ENCODE measurements at places on chromosomes 3 and 15.
A peak's percentile ranks its signal among the peaks of the same experiment; 100 is the strongest.

DNA sequence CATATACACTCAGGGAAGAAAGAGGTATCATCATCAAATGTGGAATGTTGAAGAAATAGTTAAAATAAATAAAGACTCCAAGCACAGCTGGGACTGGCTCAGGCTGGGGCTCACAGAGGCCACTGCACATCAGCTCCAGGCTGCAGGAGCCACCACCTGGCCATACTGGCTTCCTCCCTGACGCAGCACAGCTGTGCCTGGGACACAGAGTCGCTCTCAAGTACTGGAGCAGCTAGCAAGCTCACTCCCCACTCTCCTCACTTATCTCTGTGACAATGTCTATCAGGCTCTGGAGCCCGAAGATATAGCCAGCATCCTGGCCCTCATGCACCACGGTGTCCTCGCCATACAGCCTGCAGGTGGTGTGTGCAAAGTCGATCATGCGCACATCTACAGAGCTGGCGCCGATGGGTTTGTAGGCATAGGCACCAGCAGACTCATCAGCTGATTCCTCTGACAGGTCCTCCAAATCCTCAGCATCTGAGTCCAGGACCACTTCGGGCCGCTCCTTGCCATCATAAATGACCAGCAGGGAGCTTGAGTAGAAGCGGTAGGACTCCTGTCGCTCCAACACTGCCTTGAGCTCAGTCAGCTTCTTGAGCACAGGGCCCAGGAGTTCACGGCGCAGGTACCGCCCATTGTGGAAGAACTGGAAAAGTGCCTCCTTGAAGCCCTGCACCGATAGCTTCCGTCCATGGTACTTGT, 2.5 kb upstream of the NCKIPSD start:
- no peak for DNase-seq

DNA sequence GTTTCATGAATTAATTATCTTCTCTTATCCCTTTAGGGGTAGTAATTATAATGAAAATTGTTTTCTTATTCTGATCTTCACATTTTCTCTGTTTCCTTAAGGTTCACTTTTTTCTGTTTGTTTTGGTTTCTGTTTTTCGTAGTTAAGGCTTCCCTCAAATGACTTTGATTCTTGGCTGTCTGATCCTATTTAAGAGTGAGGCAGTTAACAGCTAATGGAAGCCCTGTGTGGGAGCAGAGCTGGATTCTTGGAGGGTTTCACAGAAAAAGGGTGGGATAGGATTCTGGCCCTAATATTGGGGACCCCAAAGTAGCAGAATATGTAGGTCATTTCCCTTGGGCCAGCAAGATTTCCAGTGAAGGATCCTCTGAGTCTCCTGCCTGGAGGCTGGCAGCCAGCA, 6.8 kb upstream of the AMOTL2 start:
- DNase-seq, result no peak

GRCh38 chr15:75736256-75736655, 23.6 kb upstream of the CSPG4 start:
- no peak for DNase-seq

DNA sequence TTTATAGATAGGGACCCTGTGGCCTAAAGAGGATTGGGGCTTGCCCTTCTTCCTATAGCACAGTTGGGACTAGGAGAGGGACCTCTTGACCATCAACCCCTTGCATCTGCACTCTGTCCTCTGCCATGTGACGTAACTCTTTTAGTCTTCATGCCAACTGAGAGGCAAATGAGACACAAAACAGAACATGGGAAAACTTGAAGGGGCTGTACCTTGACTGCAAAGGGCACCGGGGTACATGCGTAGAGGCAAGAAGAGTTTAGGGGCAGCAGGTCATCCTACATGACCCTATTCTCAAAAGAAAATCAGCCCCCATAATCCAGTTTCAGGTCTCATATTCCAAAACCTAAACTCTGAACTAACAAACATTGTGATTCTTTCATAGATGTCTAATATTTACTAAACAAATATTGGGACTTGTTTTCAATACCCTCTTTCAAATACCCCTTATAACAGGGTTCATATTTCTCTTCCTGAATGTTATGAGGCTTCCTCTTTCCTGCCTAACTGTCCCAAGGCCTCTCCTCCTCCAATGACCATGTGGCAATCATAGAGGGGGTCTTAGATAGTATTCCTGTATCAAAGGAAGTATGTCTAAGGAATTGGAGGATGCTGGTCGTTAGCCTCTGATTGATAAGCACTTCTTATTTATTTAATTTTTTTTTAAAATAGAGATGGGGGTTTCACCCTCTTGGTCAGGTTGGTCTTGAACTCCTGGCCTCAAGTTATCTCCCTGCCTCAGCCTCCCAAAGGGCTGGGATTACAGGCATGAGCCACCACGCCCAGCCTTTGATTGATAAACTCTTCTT, 20.6 kb downstream of the ACKR2 start:
- no peak for DNase-seq

- DNase-seq, result peak; percentile 98
Measured at GRCh38 chr3:33791477-33792166, 6.8 kb upstream of the PDCD6IP start.

DNA sequence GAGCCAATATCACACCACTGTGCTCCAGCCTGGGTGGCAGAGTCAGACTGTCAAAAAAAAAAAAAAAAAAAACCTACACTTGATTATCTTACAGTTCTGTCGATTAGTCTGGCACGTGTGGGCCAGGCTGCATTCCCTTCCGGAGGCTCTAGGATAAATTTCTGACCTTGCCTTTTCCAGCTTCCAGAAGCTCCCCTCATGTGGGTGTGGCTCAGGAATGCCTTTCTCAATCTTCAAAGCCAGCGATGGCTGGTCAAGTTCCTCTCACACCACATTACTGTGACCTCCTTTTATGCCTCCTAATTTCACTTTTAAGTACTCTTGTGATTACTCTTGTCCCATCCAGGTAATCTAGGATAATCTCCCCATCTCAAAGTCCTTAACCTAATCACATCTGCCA, 58.2 kb upstream of the DUT start:
- no peak for DNase-seq

DNA sequence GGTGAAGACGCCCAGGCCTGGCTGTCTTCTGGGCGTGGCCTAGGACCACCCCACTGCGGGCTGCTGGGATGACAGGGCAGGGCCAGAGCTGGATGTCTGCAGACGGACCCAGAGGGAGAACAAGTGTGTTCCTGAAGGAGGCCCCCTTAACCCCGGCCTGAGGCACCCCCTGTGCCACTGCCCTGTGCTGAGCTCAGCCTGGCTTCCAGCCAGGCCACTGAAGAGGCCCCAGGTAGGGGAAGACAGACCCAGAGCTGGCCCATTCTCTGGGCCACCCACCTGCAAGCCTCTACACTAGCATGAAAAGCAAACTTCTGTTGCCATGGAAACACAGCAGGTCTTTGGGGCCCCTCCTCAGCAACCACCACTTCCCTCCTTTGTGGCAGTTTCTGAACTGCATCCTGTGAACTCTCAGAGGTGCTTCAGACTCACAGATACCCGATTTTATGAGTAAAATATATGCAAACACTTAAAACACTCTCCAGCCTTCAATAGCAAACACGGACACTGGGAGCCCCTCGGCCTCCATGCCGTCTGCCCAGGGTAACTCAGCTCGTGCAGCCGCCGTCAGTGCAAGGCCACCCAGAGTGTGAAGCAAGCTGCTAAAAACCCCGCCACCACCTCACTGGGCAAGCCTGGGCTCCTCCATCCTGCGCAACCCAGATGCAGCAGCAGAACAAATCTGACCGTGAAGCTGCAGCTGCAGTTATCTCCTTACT, 42.5 kb downstream of the CMTM6 start:
- no peak for DNase-seq

DNA sequence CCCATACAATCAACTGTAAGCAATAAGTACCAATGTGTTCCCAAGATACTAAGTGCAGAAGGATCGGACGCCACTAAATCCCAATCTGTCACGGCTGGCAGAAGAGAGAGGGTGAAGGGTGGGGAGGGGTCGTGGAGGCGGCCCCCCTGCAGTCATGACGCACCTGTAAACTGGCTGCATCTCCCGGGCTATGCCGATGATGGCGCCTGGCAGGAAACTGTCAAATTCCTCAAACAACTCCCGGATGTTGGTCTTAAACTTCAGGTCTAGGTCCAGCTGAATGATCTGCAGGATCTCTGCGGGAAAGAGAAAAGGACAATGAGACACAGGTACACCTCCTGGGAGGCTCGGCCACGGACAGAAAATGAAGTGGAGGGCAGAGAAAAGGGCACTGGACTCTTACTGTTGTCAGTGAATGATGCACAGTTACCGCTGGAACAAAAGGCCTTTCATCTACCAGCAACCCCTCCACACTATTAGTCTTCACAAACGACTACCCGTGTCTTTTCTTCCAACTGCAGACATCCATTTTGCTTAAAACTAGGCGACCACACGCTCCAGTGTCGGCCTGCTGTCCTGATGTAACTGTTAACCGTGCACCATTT, 114.6 kb downstream of the XXYLT1 start:
- no peak for DNase-seq

- DNase-seq, result no peak
Measured at GRCh38 chr3:69016102-69016501, 2.6 kb upstream of the EOGT start.

- peak; percentile 60 for DNase-seq
Measured at GRCh38 chr15:79339588-79340314, 28.8 kb downstream of the TMED3 start.

DNA sequence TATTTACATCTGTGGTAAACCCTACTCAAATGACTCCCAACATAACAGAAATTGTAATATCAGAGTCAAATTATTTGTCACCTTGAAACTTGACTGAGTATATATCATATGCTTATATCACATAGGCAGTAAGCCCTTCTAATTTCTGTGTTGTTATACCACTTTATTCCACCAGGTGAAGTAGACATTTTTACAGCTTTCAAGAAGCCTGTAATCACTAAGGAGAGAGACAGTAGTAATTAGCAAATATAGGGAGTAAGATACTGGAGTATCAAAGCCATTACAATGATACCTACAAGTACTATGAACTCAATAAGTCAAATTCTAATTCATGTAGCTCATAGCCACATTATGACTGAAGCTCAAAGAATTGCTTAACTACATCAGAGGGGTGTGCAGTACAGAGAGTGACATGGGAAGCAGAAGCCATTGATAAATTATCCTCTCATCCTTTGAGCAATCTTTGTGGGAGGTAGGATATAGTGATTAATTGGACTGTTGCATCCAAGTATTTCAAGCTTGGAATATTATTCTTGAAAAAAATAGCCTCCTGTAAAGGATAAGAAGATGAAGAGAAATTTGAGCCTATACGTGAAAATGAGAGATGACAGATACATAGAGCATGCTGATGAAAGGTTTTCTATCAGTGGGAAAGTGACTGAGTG, 1005.9 kb downstream of the ZPLD1 start:
- no peak for DNase-seq

DNA sequence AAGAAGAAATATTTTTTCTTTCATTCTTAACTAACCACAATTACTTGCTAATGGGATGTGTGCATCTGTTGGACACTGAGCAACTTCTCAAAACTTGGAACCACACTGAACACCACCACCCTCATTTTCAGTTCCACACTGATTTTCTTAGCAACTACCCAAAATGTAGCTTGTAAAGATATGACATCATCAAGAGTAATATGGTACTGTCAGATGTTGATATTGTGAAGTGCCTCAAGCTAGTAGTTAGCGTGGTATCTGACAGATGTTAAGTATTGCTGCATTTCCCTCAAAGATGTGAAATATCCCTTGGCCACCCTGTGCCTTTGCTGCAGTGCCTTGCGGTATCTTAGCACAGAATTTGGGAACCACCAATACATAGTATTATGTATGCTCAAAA, 9.3 kb downstream of the RFTN1 start:
- DNase-seq, result peak; percentile 88

- DNase-seq, result peak; percentile 71
Measured at GRCh38 chr3:58478781-58479180, 13.1 kb upstream of the KCTD6 start.

DNA sequence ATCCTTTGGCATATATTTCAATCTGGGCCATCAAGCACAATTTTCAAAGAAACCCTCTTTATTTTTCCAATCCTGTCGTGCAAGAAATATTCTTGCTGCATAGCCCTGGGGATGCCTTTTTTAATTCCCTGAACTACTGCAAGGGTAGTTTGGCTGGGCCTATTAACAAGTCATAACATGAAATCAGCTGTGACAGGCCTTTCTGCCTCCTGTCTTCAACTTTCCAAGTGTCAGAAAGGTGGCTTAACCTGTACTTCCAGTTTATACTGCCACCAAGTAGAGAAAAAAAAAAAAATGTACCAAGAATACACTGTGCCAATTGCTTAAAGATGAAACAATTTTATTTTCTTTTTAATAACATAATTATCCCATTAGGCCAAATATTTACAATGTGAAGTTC, 32.4 kb upstream of the SPPL2A start:
- no peak for DNase-seq

- no peak for DNase-seq
Measured at GRCh38 chr3:168933614-168934013, 729.9 kb downstream of the MECOM start.

DNA sequence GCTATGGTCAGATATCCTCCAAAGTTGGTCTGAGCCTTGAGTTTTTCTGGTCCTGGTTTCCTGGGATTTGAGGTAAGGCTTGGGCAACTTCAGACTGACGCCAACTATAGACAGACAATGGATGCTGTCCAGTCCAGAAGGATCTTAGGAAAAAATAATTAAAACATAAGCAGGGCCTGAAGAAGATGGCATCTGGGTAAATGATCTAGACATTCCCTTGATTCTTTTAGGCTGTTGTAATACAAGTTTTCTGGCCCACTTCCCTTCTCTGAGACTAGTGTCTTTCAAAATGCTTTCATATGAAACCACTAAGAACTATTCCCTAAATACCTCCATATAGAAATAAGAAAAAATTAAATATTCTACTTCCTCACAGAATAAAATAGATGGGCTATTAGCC, 47.7 kb upstream of the PLXND1 start:
- DNase-seq, result no peak

DNA sequence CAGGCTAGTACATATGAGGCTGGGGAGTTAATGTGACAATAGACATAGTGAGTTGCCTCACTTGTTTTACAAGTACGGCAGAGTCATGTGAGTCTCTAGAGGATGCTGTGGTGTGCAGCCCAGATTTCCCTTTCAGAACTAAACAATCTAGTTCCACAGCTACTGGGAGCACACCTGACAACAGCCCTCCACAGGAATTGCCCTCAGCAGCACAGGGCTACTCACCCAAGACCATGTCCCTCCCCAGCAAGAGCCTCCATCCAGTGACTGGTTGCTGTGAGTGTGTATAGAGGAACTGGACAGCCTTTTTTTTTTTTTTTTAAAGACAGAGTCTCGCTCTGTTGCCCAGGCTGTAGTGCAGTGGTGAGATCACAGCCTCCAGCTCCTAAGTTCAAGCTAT, 40.2 kb upstream of the UBE2E2 start:
- DNase-seq, result peak; percentile 55

DNA sequence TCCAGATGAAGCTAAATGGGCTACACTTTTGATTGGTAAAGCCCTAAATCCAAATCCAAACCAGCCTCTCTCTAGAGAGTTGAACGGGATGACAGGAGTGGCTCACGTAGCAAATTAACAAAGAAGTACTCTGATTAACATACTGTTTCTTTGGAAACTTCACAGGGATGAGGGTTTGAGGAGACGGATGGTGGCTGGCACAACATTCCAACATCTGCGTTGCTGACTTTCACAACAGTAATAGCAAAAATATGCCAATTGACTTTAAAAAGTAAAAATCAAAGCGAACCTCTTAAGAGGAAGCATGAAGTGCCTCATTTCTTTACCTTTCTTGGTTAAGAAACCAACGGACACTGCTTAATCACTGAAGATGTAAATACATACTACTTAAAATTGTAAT, 181.4 kb downstream of the TBL1XR1 start:
- no peak for DNase-seq

Data from inflammatory macrophage (primary cell).